Smooth muscle cell of the umbilical artery (primary cell): ENCODE measurements at places on chromosomes 2 and 18. TPM values are rescaled to one million over a fixed set of nuclear protein-coding genes. Genes with fewer than 3 reads are reported as not detected.

Gene HJURP
- total RNA-seq, result 1.5 and 9.4 TPM in 2 replicates

Gene FEV
- not detected in 2 replicates for total RNA-seq

Gene KLHL41
- 0.28 and 0.30 TPM in 2 replicates for total RNA-seq

Gene SCN7A
- under 0.01 and 0.23 TPM in 2 replicates for total RNA-seq

Gene AGXT
- not detected in 2 replicates for total RNA-seq

Gene SLC8A1
- 49.0 and 125 TPM in 2 replicates for total RNA-seq

Gene COL6A3
- total RNA-seq, result 1,689 and 3,192 TPM in 2 replicates

Gene XIRP2
- under 0.01 TPM in 2 replicates for total RNA-seq

Gene KRTCAP3
- total RNA-seq, result not detected in 2 replicates

Gene DSC3
- 29.1 and 31.7 TPM in 2 replicates for total RNA-seq

Gene FAM136A
- total RNA-seq, result 24.9 and 29.2 TPM in 2 replicates

Gene AKAIN1
- total RNA-seq, result not detected in 2 replicates

Gene LANCL1
- total RNA-seq, result 35.9 and 47.9 TPM in 2 replicates

Gene ALLC
- not detected in 2 replicates for total RNA-seq

Gene HSPD1
- total RNA-seq, result 207 and 385 TPM in 2 replicates

Gene SLC5A7
- total RNA-seq, result under 0.01 TPM in 1 of 2 replicates, not detected in the other

Gene POTEJ
- total RNA-seq, result not detected in 2 replicates

Gene GAREM1
- total RNA-seq, result 3.0 and 5.1 TPM in 2 replicates

Gene ZSCAN30
- total RNA-seq, result 14.8 and 16.4 TPM in 2 replicates

Gene SPRED2
- 7.7 and 24.0 TPM in 2 replicates for total RNA-seq

Gene DUSP19
- total RNA-seq, result 4.2 and 6.5 TPM in 2 replicates

Gene SERPINB4
- 0.09 TPM in 1 of 2 replicates, not detected in the other for total RNA-seq

Gene SCG2
- total RNA-seq, result 1.2 and 12.5 TPM in 2 replicates

Gene CYRIA
- total RNA-seq, result 0.30 and 0.51 TPM in 2 replicates

Gene PAX8
- 0.30 and 0.65 TPM in 2 replicates for total RNA-seq

Gene CLEC4F
- not detected in 2 replicates for total RNA-seq

Gene GALR1
- not detected in 2 replicates for total RNA-seq

Gene PPP1R1C
- total RNA-seq, result 0.28 TPM in 1 of 2 replicates, not detected in the other

Gene GULP1
- 26.8 and 42.5 TPM in 2 replicates for total RNA-seq

Gene CRYGD
- total RNA-seq, result not detected in 2 replicates

Gene AFTPH
- total RNA-seq, result 34.4 and 35.6 TPM in 2 replicates

Gene ANTXR1
- total RNA-seq, result 73.1 and 246 TPM in 2 replicates

Gene ST6GAL2
- 10.7 and 12.9 TPM in 2 replicates for total RNA-seq

Gene SLC4A3
- 2.7 and 6.6 TPM in 2 replicates for total RNA-seq
